Lower leg skin (tissue), 4 donors: ENCODE measurements at places on chromosomes 16 and 17. TPM values are rescaled to one million over a fixed set of nuclear protein-coding genes. Genes with fewer than 3 reads are reported as not detected.

Gene DHX58
- total RNA-seq = 16.5 TPM

GRCh38 chr17:66809408-66809807 is 25.5 kb upstream of the CACNG5 start:
- no peak for DNase-seq

DNA sequence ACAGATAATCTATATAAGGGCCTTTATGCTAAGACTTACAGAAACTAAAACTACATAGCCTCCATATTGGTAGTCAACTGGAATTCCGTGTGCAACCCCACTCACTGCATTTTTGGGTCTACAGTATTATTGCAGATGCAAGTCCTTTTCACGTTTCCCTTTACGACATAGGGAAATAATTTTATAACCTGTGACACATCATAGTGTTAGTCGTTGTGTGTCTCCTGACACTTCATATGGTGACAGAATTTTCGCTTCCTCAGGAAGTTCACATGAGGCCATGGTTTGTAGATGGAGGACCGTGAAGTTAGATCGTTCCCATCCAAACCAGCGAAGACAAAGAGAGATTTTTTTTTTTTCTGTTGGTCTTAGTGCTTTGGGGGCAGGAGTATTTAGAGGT is 15.7 kb upstream of the MRC2 start:
- no peak for DNase-seq

Gene TERB1
- total RNA-seq = not detected

Gene TNP2
- not detected for total RNA-seq

- no peak for DNase-seq
These were observed 100.3 kb downstream of the IRX5 start for GRCh38 chr16:55030944-55031343.

Gene TNFRSF17
- total RNA-seq = not detected

Gene SLC12A3
- not detected for total RNA-seq

Gene EVPL
- total RNA-seq = 514 TPM

DNA sequence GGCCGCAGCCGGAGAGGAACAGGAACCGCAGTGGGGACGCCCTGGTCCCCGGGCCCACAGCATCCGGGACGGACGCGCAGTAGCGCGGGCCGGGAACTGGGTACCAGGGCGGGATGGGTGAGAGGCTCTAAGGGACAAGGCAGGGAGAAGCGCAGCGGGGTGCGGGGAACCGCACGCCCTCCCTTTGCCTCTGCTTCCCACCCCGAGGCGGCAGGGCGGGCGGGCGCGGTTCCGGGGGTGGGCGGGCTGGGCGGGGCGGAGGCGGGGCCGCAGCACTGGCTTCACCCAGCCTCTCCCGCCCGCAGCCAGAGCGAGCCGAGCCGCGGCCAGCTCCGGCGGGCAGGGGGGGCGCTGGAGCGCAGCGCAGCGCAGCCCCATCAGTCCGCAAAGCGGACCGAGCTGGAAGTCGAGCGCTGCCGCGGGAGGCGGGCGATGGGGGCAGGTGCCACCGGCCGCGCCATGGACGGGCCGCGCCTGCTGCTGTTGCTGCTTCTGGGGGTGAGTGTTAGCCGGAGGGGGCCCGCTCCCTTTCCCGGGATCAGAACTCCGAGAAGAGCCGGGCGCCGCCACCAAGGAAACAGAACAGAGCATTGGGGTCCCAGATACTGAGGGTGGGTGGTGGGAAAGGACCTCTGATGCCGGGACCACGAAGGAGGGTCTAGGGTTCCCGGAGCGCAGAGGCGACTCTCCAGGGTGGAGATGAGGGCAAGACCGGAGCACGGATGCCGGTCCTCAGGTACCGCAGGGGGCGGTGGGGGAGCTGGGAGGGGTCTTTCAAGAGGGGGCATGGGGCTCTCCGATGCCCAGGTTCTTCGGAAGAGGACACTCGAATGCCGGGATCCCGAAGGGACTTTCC is at the start of gene NGFR:
Gene NGFR (plus strand): TSS at position 308 of the 856 bp plus-strand sequence. CDS start 125 bp downstream, at position 433.
- no peak for DNase-seq

DNA sequence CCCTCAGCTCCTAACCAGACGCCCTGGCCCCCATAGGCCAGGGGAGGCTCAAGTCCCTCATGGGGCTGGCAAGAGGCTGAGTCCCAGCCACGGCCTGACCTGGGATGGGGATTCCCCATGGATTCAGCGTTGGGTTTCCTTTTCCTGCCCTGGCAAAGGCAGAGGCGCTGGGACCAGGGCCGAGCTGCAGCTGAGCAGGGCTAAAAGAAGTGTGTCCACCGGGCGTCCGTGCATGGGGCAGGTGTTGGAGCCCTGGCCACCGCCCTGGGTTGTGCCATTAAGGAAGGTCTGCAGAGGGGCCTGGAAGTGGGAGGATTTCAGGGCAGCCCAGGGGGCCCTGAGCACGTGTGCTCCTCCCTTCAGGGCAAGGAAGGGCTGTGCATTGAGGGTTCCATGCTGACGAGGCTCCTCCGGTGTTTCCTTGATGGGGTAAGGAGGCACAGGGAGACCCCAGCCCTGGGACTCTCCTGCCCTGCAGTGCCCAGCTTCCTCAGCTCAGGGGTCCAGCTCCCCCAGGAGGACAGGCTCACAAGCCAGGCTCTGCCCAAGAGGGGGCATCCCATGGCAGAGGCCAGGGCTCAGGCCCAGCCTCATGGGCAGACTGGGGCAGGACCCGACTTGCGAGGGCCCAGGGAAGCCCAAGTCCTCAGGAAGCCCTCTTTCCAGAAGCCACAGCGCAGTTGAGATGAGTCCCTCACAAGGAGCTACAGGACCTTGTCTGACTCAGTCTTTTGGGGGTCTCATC is 10.1 kb downstream of the TBC1D26 start:
- DNase-seq = no peak

DNA sequence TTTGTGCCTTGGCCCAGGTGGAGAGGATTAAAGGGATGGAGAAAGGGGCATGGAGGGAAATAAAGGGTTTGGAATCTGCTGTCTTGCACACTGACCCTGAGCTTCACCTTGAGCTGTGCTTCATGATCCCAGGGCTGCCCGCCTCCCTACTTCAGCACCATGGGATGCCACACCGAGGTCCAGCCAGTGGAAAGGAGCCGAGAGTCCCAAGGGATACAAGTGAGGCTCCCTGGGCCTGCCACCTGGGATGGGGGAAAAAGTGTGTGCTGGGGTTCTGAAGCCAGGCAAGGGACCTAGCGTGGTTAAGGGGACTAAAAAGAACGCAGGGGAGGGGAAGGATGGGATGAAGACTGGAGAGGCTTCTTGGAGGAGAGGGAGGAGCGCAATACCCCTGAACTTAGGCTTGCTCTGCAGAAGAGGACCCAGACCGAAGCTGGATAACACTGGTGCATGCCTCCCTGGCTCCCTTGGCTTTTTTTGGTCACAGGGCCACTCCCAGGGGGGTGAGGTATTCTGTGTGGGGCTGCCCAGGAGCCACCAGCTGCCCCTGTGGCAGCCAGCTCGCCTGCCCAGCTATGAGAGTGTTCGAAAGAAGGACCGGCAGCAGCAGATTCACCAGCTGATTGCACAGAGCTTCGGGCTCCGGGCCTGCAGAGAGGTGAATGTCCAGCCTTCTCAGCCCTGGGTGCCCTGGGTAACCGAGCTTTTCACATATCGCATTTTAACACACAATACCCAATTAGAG is 7.2 kb downstream of the MRPL27 start:
- no peak for DNase-seq
